Epithelial cell of umbilical artery (primary cell): ENCODE measurements at places on chromosomes 2 and 18. TPM values are rescaled to one million over a fixed set of nuclear protein-coding genes. Genes with fewer than 3 reads are reported as not detected.

Gene ZNF385B
- not detected in 2 replicates for total RNA-seq

Gene TXNDC2
- total RNA-seq: not detected in 2 replicates

Gene KCNE4
- 0.30 and 0.32 TPM in 2 replicates for total RNA-seq

Gene CRACDL
- 4.2 and 7.3 TPM in 2 replicates for total RNA-seq

Gene CCDC102B
- 3.0 and 9.1 TPM in 2 replicates for total RNA-seq

Gene C2orf76
- total RNA-seq: 13.3 and 16.0 TPM in 2 replicates

Gene CROCC2
- not detected in 2 replicates for total RNA-seq

Gene TMEM178A
- total RNA-seq: 0.32 TPM in 1 of 2 replicates, not detected in the other

Gene QPCT
- total RNA-seq: 20.8 and 27.2 TPM in 2 replicates

Gene C2orf66
- under 0.01 TPM in 1 of 2 replicates, not detected in the other for total RNA-seq

Gene MRPL53
- total RNA-seq: 47.7 and 52.4 TPM in 2 replicates

Gene C2orf81
- total RNA-seq: 0.46 and 0.65 TPM in 2 replicates

Gene KLHL30
- not detected in 2 replicates for total RNA-seq

Gene ANKRD30B
- not detected in 2 replicates for total RNA-seq

Gene PJVK
- 0.30 and 0.65 TPM in 2 replicates for total RNA-seq

Gene MFSD2B
- under 0.01 and 0.61 TPM in 2 replicates for total RNA-seq

Gene R3HDM1
- total RNA-seq: 4.7 and 5.8 TPM in 2 replicates

Gene STEAP3
- total RNA-seq: 2.1 and 6.8 TPM in 2 replicates

Gene ARHGAP15
- total RNA-seq: not detected in 2 replicates

Gene DNAH6
- under 0.01 and 0.15 TPM in 2 replicates for total RNA-seq

Gene GKN1
- total RNA-seq: not detected in 2 replicates

Gene ANTXR1
- 7.4 and 7.5 TPM in 2 replicates for total RNA-seq

Gene SERPINB3
- not detected in 2 replicates for total RNA-seq

Gene KCNG2
- total RNA-seq: not detected in 2 replicates

Gene AMER3
- total RNA-seq: not detected in 2 replicates

Gene SNORC
- under 0.01 and 0.46 TPM in 2 replicates for total RNA-seq

Gene FHOD3
- 0.32 and 0.61 TPM in 2 replicates for total RNA-seq

Gene OSR1
- total RNA-seq: under 0.01 TPM in 1 of 2 replicates, not detected in the other

Gene COLEC12
- 27.1 and 27.9 TPM in 2 replicates for total RNA-seq

Gene GALR1
- not detected in 2 replicates for total RNA-seq

Gene HRH4
- total RNA-seq: not detected in 2 replicates

Gene EFHD1
- not detected in 2 replicates for total RNA-seq

Gene KCNF1
- total RNA-seq: 2.3 TPM in 1 of 2 replicates, not detected in the other

Gene TBR1
- total RNA-seq: under 0.01 and 0.30 TPM in 2 replicates

Gene SIX3
- total RNA-seq: not detected in 2 replicates

Gene CHRNA1
- total RNA-seq: 0.97 and 1.8 TPM in 2 replicates

Gene AQP12A
- not detected in 2 replicates for total RNA-seq

Gene ATP6V1B1
- 0.15 and 0.65 TPM in 2 replicates for total RNA-seq

Gene FLACC1
- under 0.01 and 0.61 TPM in 2 replicates for total RNA-seq

Gene ADAM23
- total RNA-seq: 9.6 and 12.7 TPM in 2 replicates

Gene MROH2A
- total RNA-seq: not detected in 2 replicates

Gene CYP27A1
- 17.2 and 18.2 TPM in 2 replicates for total RNA-seq

Gene COL5A2
- 151 and 181 TPM in 2 replicates for total RNA-seq

Gene DSEL
- total RNA-seq: 6.2 and 7.1 TPM in 2 replicates

Gene GCG
- total RNA-seq: not detected in 2 replicates

Gene PLCD4
- 0.97 and 2.1 TPM in 2 replicates for total RNA-seq

Gene CYS1
- total RNA-seq: not detected in 2 replicates

Gene FEV
- total RNA-seq: not detected in 2 replicates

Gene TEX44
- total RNA-seq: not detected in 2 replicates

Gene COL4A4
- total RNA-seq: not detected in 2 replicates
